ENCODE measurements at places on chromosomes 7 and 10.

- H3K4me1 ChIP-seq, result peaks cover 30% of the 10 kb centered on the region
- H3K4me3 ChIP-seq, result no peak overlapping the region
- DNase-seq, result peak; percentile 81
Observed at GRCh38 chr7:44218418-44219201, 17.8 kb downstream of the YKT6 start.

- peak; percentile 77 for DNase-seq
- no peak overlapping the region for H3K27ac ChIP-seq
- no peaks in the 10 kb centered on the region for H3K27me3 ChIP-seq
- peaks cover 14% of the 10 kb centered on the region for H3K4me1 ChIP-seq
- no peaks in the 10 kb centered on the region for H3K36me3 ChIP-seq
Observed at GRCh38 chr10:59675812-59676211, 33.8 kb downstream of the SLC16A9 start.

DNA sequence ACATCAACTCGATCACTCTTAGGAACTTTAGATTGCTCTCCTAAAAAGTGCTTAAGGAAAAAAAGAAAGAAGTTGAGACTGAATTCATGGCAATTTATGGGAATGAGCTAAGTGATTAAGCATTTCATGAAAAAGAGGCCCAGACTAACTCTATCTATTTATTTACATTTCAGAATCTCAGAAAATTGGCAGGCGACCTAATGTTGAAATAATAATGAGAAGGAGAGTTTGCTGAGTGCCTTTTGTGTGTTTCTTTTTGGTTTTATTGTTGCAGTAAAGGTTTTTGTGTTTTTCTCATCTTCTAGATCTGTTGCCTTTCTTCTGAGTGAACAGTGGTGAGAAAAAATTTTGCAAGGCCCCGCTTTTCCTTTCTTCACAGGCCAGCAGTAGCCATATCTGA lies 3.8 kb downstream of the GRK5 start:
- H3K4me3 ChIP-seq, result no peak overlapping the region
- H3K27me3 ChIP-seq, result peaks cover 18% of the 10 kb centered on the region
- peaks cover 50% of the 10 kb centered on the region for H3K4me1 ChIP-seq
- DNase-seq, result no peak
- H3K27ac ChIP-seq, result no peak overlapping the region
- H3K36me3 ChIP-seq, result no peaks in the 10 kb centered on the region

DNA sequence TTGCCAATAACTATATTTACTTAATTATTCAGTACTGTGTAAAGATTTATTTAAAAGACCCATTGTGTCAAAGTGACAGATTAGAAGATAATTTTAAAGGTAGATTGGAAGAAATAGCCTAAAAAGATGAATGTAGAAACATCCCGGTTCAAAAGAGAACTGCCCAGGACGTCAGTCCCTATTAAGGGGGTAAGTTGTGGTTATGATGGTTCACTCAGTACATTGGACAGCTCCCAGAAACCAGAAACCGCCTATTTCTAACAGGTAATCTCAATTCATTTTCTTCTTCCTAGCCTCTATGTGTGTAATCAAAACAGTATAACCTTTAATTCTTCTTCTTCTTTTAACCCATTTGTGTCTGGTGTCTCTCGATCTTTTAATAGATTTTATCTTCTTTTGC lies 1.5 kb upstream of the FERD3L start:
- no peak for DNase-seq
- no peak overlapping the region for H3K27ac ChIP-seq
- H3K4me3 ChIP-seq, result no peak overlapping the region
- peaks cover 44% of the 10 kb centered on the region for H3K4me1 ChIP-seq

DNA sequence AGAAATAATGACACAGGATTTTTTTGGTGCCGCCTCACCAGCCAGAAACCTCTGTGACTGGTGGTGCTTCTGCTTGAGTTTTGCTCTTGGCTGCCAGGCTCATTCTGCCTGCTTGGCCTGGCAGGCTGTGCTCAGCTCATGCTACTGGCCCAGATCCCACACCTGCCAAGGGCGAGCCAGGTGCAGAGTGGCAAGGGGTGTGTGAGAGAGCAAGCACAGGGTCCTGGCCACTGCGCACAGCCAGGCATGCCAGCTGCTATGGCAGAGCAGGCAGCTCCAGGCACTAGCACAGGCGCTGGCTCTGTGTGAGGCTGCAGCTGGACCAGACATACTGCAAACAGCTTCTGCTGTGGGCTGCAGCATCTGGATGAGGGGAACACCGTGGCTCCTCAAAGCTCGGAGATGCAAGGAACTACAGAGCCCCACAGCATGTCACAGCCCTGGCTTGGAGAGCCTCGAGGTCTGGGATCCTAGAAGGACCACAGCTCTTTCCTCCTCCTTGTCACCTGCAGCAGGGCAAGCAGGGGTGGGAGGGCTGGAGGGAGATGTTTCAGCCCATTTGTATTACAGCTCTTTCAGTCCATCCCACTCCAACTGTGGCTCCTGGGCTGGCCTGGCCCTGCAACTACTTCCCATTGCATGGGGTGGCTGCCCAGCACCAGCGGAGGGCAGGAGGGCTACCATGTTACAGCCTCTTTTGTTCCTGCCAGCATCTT lies 313.4 kb upstream of the SEMA3C start:
- no peak overlapping the region for H3K4me3 ChIP-seq
- no peaks in the 10 kb centered on the region for H3K36me3 ChIP-seq
- H3K27me3 ChIP-seq, result no peaks in the 10 kb centered on the region
- no peak overlapping the region for H3K27ac ChIP-seq
- H3K4me1 ChIP-seq, result peaks cover 19% of the 10 kb centered on the region

DNA sequence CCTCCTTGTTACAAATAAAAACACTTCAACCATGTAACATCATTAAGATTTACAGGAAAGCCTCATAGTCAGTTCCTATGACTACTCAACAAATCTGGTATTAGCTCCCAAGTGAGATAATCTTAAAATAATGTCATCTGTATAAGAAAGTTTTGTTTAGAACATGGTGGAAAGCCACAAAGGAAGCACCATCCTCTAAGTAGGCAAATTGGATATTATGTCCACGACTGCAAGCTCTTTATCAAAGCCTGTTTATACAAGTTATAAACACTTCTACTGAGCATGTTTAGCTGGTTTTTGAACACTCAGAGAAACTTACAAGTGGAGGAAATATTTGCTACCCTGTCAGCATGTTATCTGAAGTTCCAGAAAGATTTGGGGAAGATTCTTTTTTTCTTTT lies 349.8 kb downstream of the ARL4A start:
- H3K4me1 ChIP-seq, result peaks cover 29% of the 10 kb centered on the region
- no peak overlapping the region for H3K4me3 ChIP-seq
- H3K27ac ChIP-seq, result no peak overlapping the region
- H3K36me3 ChIP-seq, result peaks cover 20% of the 10 kb centered on the region
- DNase-seq, result no peak

DNA sequence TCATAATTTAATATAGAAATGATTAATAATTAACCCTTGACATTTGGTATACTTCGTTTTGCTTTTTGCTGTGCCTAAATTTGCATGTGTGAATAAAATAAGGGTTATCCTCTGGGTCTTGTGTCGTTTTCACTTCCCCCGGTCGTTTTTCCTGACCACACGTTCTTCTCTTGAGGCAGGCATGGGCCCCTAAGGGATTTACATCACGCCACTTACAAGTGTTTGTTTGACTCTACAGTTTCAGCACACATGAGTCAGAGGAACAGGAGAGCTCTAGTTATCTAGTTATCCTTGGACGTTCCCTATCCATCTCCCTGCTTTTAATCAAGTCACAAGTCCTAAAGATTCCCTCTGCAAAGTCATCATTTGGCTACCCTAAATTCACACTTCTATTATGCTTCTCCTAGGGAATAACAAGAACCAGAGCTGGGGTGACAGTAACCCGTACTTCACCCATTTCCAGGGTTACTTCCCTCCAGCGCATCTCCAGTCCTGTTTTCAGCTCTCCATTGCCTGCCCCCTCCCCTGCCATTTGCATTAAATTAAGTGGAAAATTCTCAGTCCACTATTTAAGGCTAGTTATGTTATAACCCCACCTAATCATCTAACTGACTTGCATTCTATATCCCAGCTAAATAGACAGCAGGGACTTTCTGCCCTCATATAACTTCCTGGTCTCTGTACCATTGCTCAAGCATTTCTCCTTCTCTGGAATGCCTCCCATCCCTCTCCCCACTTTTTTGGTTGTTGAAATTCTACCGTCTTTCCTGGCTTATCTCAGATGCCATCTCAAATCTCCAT lies 206.9 kb downstream of the PTEN start:
- H3K27ac ChIP-seq, result no peak overlapping the region
- H3K36me3 ChIP-seq, result no peaks in the 10 kb centered on the region
- DNase-seq, result no peak
- 0 out of 2 replicates have a peak, but pooled peaks cover 3% of the 10 kb centered on the region for H3K4me1 ChIP-seq

DNA sequence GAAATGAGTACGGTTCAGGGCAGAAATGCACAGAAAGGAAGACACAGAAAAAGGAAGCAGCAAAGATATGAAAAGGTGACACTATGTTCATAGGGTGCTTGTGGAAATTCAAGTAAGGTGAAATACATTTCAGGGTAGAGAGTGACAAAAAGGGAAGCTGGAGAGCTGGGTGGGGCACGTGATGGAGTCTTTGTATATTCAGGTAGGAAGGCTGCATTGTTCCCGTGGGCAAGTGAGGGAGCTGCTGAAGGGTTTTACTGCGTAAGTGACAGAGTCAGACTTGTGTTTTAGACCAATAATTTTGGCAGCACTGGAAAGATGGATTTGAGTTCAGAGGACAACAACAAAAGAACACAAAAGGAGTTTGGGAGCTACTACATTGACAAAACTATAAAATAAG lies 35.3 kb upstream of the ANK3 start:
- no peak for DNase-seq
- no peak overlapping the region for H3K4me3 ChIP-seq
- peaks cover 9% of the 10 kb centered on the region for H3K4me1 ChIP-seq
- H3K27ac ChIP-seq, result no peak overlapping the region

DNA sequence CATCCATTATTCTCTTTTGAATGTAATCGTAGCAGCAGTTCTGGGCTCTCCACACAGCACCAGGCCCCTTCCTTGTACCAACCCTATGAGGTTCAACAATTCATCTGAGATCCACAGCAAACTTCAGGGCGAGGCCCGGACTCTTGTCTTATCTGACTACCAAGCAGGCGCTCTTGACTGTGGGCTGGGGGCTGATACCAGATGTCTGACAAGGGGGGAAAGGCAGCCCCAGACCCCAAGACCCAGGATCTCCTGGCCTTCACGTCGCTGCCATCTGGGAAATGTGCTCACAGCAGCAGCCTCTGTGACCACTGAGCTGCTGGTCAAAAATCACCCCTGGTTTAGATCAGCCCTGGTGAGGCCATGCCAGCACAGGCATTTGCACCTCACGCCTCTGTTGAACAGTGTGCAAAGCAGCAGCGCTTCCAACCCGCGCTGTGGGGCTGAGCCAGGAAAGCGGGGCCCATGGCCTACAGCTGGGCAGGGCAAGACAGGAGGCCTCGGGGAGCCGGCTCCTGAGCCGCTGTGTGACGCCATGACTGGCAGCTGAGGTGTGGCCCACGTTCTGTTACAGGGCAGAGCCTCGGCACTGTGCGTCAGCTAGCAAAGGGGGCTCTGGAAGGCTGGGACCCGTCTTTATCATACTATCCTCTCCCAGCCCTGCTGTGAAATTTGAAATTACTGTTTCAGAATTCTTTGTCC lies 143.9 kb downstream of the PAXIP1 start:
- H3K27me3 ChIP-seq, result peaks cover 7% of the 10 kb centered on the region
- H3K4me3 ChIP-seq, result no peak overlapping the region
- peaks cover 56% of the 10 kb centered on the region for H3K36me3 ChIP-seq
- DNase-seq, result no peak

GRCh38 chr7:97130417-97131139 lies 13.1 kb downstream of the SDHAF3 start:
- H3K27ac ChIP-seq, result peak overlapping the region; percentile 70
- H3K4me1 ChIP-seq, result peaks cover 35% of the 10 kb centered on the region

GRCh38 chr7:69864274-69864673 lies 266.0 kb downstream of the AUTS2 start:
- H3K36me3 ChIP-seq, result no peaks in the 10 kb centered on the region
- peaks cover 18% of the 10 kb centered on the region for H3K4me1 ChIP-seq
- no peak for DNase-seq
- H3K27ac ChIP-seq, result no peak overlapping the region
- H3K27me3 ChIP-seq, result no peaks in the 10 kb centered on the region

DNA sequence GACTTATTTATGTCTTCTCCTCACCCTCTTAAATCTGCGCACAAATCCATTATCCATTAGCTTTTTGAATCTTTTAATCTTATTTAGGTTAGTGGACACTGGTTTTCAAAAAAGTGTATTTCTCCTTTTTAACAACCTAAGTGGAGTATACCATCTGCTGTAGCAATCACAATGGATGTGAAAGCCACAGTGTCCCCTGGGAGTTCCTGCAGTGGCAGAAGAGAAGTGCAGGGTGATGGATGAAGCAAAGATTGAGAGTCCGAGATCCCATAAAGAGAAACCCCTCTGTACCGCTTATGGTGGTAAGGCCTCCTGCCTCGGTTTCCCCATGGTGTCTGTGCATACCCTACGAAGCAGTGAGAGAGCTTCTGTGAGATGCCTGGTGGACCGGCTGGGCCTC lies 236.4 kb downstream of the COBL start:
- peak overlapping the region; percentile 89 for H3K27ac ChIP-seq
- H3K27me3 ChIP-seq, result no peaks in the 10 kb centered on the region
- no peak overlapping the region for H3K4me3 ChIP-seq
- H3K36me3 ChIP-seq, result peaks cover 19% of the 10 kb centered on the region
- H3K4me1 ChIP-seq, result peaks cover 58% of the 10 kb centered on the region
- DNase-seq, result no peak

GRCh38 chr10:1036341-1036791 lies 10.7 kb upstream of the IDI2 start:
- peaks cover 14% of the 10 kb centered on the region for H3K36me3 ChIP-seq
- no peak overlapping the region for H3K4me3 ChIP-seq
- DNase-seq, result no peak
- no peaks in the 10 kb centered on the region for H3K4me1 ChIP-seq
- no peak overlapping the region for H3K27ac ChIP-seq

- H3K27me3 ChIP-seq, result peaks cover 3% of the 10 kb centered on the region
- no peak overlapping the region for H3K27ac ChIP-seq
- H3K4me1 ChIP-seq, result peaks cover 7% of the 10 kb centered on the region
- no peaks in the 10 kb centered on the region for H3K36me3 ChIP-seq
- H3K4me3 ChIP-seq, result no peak overlapping the region
Observed at GRCh38 chr7:3091631-3092030, 48.0 kb upstream of the CARD11 start.

Measured in WTC11 (cell line).